ENCODE measurements at places on chromosomes 1 and 21.

DNA sequence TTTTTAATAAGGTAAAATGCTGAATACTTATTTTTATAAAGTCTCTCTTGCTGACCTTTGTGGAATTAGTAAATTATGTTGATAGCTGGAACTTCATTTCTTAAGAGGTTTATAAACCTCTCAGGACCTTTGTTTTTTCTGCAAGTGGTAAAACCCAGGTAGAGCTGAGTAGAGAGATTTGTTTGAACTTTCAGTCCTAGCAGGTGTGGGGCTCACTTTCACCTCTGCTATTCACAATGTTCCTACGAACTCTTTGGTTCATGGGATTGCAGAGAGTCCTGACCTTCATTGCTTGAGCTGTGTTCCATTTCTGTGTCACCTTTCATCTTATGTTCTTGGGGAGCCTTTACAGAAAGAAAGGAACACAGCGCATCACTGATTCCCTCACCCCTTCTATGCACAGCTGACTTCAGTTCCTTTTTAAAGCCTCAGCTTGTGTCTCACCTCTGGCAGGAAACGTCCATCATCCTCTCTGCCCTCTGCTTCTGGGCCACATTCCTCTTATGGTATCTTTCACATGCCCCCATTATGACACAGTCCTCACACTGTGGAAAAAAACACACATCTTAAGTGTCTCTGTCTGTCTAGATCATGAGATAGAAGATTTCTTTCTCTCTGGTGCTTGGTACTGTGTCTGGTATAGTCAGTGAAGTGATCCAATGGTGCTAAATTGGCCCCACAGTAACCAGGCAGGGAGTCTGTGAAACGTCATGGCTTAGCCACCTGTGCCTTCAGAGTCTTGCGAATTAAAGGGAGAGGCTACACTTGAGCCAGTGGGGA, 262.5 kb upstream of the B3GALT2 start:
- peak overlapping the region; percentile 63 for H3K27ac ChIP-seq
- H3K4me1 ChIP-seq: peaks cover 18% of the 10 kb centered on the region
- H3K4me3 ChIP-seq: no peak overlapping the region
- H3K27me3 ChIP-seq: no peaks in the 10 kb centered on the region
- peak; percentile 23 for DNase-seq

DNA sequence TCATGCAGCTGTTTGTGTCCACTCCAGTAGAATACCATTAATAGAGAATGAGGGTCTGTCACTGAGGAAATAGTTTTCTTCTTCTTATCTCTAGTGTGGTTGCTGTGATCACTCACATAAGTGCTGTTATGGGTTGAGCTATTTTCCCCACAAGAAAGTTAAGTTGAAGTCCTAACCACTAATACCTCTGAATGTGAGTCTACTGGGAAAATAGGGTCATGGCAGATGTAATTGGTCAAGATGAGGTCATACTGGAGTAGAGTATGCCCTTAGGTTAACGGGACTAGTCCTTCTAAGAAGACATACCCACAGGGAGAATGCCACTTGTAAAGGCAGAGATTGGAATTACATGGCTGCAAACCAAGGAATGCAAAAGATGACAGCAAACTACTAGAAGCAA, 70.5 kb upstream of the COL24A1 start:
- H3K4me1 ChIP-seq: no peaks in the 10 kb centered on the region
- no peak overlapping the region for H3K4me3 ChIP-seq
- no peak for DNase-seq
- H3K27me3 ChIP-seq: no peaks in the 10 kb centered on the region
- no peaks in the 10 kb centered on the region for H3K36me3 ChIP-seq
- H3K27ac ChIP-seq: no peak overlapping the region

DNA sequence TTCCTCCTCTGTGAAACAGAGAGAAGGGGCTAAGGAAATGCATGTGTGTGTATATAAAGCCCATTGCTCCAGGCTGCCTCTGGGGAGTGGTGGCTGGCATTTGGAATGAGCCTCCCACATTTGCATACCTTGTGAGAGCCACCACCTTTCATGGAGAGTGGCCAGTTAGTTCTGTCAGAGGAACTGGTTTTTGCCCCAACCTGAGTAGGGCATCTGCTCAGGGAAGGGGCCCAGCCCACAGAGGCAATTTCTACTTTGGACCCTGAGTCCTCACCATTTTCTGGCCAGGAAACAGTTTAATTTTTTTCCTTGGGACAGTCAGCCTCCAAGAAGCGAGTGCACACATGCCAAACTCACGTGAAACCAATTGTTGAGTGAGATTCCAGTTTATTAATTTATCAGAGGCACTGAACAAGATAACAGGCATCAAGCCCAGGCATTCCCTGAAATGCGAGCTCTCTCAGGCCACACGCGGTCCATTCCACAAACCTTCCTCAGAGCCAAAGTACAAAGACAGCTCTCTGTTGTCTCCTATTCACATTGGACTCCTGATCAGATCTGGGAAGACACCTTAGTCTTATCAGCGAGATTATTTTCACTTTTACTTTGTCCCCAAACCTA, 1.0 kb upstream of the SLC6A9 start:
- H3K4me1 ChIP-seq: peaks cover 34% of the 10 kb centered on the region
- no peaks in the 10 kb centered on the region for H3K36me3 ChIP-seq
- H3K27me3 ChIP-seq: no peaks in the 10 kb centered on the region
- DNase-seq: no peak
- H3K4me3 ChIP-seq: peak overlapping the region; percentile 85

GRCh38 chr1:8604041-8604945, 213.1 kb downstream of the RERE start:
- peak; percentile 53 for DNase-seq
- peaks cover 47% of the 10 kb centered on the region for H3K4me1 ChIP-seq
- peak overlapping the region; percentile 95 for H3K27ac ChIP-seq
- peak overlapping the region; percentile 72 for H3K4me3 ChIP-seq
- no peaks in the 10 kb centered on the region for H3K27me3 ChIP-seq

DNA sequence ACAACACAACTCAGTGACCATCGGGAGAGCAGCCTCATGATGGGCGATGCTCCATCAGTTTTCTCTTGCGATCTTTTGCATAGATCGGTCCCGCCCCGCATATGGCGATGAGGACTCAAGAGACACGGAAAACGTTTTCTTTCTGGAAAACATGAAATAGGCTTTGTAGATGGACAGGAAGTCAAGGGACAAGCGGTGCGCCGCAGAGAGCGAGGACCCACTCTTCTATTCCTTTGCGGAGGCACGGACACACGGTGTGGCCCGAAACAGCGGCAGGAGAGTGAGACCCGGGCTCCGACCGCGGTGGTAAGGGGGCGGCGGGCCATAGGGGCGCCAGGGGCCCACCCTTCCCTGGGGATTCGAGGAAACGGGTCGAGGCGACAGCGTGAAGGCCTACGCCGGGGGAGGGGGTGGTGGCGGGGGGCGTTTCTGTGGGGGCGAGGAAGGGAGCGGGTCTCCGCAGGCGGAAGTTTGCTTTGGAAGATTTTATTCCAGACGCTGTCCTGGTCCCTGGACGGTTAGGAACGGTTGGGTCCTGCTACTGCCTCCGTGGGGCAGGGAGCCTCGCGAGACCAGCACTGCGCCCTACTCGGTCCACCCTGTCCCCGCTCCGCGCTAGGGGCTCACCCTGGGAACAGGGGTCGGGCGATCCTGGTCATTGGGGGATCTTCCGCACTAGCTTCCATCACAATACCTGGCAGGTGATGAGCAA, 796 bp upstream of the TDRKH start:
- DNase-seq: no peak
- peak overlapping the region; percentile 66 for H3K27ac ChIP-seq
- peak overlapping the region; percentile 88 for H3K4me3 ChIP-seq
- H3K4me1 ChIP-seq: peaks cover 28% of the 10 kb centered on the region
- H3K27me3 ChIP-seq: no peaks in the 10 kb centered on the region

- peaks cover 38% of the 10 kb centered on the region for H3K27me3 ChIP-seq
- H3K27ac ChIP-seq: no peak overlapping the region
- no peak for DNase-seq
These were observed 20.7 kb downstream of the PHC2 start for GRCh38 chr1:33410091-33410701.

DNA sequence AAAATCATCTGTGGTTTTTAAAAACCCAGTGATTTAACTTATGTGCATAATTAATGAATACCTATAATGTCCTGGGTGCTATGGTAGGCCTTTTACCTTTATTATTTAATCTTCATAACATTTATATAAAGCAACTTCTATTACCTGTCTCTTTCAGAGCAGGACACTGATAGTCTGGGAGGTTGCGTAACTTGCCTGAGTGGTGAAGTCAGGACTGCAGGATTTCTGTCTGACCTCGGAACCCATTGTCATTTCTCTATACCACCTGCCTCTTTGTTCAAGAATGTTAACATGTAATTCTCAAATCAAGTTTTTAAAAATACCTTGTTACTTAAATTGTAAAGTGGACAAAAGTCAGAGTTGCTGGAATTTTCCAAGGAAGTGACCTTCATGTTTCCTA, 41.0 kb upstream of the BACH1 start:
- peaks cover 8% of the 10 kb centered on the region for H3K36me3 ChIP-seq
- no peaks in the 10 kb centered on the region for H3K4me1 ChIP-seq
- H3K27me3 ChIP-seq: peaks cover 26% of the 10 kb centered on the region

DNA sequence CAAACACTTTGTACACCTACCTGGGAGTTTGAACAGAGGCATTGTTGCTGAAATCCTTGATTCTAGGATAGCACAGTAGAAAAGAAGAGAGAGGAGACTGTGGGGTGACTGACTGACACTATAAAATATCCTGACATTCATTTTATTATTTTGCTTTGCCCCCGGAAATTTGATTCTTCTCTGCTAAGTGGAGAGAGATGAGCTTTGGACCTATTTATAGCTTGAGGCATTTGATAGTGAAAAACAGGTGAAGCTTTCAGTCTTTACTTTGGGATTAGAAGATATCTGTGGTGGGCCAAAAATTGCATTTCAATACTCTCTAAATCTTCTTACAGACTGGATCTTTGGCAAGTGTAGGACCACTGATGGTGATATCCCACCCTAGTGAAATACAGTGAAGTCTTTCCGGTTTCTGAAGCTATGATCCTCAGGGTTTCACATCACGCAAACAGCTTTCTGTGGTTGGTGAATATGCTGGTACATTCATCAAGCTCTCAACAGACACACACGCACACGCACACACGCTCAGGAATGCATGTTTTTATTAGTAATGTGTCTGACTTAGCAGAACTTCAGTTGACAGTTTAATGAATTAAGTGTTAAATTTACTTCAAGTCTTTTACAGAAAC, at the start of gene AMPD1:
TSS of gene AMPD1 (minus strand) at position 117 of the 629 bp plus-strand sequence. CDS start at position 42, 75 bp downstream.
- DNase-seq: no peak
- H3K27ac ChIP-seq: no peak within 1 kb of the TSS
- peaks cover 14% of the 10 kb centered on the region for H3K27me3 ChIP-seq
- H3K4me1 ChIP-seq: peaks cover 4% of the 10 kb centered on the region
- no peak within 1 kb of the TSS for H3K4me3 ChIP-seq
- H3K36me3 ChIP-seq: no peaks in the 10 kb centered on the region
